Tongue (tissue), 3 donors: ENCODE measurements at places on chromosomes 3 and 15. TPM values are rescaled to one million over a fixed set of nuclear protein-coding genes. Genes with fewer than 3 reads are reported as not detected.

The CATSPER2 gene
- total RNA-seq, result 0.51 TPM

The CAND2 gene
- total RNA-seq, result 58.5 TPM

The EAF1 gene
- 14.9 TPM for total RNA-seq

The ACP3 gene
- total RNA-seq, result 8.3 TPM

The XCR1 gene
- total RNA-seq, result not detected

The CPNE9 gene
- total RNA-seq, result not detected

DNA sequence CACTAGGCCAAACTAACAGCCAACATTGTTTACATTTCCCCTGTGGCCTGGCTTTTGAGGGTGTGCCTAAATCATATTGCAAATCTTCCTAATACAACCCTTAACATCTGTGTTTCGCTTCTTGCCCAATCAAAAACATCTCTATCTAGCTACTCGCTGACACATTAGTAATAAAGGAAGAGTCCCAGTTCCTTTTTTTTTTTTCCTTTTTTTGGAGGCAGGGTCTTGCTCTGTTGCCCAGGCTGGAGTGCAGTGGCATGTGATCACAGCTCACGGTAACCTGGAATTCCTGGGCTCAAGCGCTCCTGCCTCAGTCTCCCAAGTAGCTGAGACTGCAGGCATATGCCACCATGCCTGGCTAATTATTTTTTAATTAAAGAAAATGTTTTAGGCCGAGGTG lies 2.1 kb upstream of the SRPRB start:
- DNase-seq, result no peak

GRCh38 chr3:172140499-172141391 lies 101.4 kb downstream of the FNDC3B start:
- DNase-seq, result peak; percentile 66

DNA sequence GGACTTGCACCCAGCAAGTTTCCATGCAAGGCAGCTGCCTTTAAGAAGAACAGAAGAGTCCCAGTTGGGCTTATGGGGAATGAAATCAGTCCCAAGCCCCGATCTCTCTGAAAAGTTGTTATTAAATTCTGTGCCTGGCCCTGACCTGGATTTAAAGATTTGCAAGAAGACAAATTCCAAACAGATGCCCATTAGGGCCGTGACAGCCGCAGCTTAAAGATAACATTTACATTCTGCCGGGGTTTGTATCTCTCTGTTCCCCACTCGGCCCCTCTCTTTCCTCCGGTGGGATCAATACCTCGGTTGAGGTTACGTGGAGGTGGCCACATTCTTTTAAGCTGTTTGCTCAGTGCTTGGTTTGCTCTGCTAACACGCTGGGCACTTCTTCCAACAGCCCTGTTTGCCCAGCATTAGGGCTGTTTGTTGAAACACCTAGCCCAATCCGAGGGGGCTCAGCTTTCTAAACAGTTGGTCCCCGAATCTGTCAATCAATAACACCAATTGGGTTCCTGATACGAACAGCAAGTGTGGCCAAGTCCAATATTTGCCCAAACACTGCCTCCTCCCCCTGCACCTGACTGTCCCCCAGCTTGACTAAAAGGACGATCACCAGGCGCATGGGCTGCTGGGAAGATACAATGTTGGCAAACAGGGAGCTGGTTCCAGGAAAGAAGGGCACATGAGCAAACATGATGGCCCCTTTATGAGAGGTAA lies 108.6 kb downstream of the RPLP1 start:
- DNase-seq, result no peak

DNA sequence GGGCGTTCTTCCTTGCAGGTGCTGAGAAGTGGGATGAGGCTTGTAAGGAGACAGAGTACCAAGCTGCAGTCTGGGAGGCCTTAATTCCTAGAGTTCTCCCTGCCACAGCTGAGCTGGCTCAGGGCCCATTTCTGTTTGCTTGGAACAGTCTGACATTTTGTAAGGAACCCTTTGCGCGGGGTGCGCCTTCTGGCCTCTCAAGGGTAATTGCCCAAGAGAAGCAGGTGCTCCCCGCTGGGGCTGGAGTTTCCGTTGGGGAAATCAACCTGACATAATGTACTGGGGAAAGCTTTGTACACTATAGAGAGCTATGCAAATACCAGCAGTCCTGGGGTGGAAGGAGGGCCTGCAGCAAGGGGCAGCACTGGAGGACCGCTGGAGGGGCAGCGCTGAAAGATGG lies 83.6 kb downstream of the HMG20A start:
- peak; percentile 86 for DNase-seq

DNA sequence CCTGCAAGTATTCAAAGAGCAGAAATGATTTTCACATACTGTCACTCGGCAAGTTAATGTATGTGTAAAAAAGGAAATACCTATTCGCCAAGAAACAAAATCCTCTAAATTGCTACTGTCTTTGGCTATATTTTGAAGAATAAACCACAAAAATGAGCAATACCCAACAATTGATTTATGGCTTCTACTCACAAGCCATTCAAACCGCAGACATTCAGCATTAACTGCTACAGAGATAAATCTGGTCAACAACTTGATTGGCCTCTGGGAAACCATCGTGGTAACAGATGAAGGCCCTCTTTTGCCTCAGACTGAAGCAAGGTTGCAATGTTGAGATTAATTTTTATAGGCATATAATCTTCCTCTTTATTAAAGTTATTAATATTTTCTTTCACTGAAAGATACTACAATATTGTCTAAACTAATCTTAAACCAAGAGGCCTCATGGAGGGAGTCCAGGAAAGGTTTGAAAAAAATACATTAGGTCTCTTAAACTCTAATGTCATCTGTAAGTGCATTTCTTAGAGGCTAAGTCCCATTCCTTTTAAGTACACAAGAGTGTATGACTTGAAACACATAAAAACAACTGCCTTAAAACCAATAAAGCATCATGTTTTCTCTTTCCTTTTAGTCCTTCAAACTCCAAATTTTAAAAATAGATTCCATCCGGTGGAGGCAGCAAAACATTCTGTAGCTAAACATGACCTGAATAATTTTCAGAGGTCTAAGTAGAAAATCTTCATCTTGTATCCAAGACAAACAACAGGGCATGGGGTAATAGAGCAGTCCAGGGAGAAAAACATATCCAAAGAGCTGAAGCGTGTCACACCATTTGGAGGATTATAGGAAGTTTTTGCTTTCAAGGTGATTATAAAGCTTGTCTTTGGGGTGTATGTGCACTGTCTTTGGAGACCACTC lies 162.4 kb upstream of the TGFBR2 start:
- DNase-seq, result no peak

- no peak for DNase-seq
These were observed 336.1 kb downstream of the FOXP1 start for GRCh38 chr3:71247221-71247957.

DNA sequence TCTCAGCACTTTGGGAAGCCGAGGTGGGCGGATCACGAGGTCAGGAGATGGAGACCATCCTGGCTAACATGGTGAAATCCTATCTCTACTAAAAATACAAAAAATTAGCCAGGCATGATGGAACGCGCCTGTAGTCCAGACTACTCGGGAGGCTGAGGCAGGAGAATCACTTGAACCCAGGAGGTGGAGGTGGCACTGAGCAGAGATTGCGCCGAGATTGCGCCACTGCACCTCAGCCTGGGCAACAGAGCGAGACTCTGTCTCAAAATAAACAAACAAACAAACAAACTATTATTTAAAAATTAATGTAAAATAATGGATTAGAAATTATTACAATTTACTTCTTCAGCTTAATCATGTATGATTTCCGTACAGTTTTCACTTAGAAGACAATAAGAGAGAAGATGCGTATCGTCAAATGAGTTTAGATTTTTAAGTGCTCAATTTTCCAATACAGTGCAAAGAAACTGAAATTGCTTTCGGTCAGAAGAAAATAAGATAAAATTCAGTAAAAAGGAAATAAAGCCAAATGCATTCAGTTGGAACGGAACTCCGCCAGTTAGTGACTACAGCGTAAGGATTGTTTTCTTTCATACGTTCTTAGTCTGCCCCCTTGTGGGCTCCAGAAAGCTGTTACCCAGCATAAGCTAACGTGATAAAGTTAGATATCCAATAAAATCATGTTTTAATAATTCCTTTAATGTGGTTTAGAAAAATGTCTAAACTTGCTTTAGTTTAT lies 24.8 kb downstream of the AADAC start:
- DNase-seq, result peak; percentile 91

DNA sequence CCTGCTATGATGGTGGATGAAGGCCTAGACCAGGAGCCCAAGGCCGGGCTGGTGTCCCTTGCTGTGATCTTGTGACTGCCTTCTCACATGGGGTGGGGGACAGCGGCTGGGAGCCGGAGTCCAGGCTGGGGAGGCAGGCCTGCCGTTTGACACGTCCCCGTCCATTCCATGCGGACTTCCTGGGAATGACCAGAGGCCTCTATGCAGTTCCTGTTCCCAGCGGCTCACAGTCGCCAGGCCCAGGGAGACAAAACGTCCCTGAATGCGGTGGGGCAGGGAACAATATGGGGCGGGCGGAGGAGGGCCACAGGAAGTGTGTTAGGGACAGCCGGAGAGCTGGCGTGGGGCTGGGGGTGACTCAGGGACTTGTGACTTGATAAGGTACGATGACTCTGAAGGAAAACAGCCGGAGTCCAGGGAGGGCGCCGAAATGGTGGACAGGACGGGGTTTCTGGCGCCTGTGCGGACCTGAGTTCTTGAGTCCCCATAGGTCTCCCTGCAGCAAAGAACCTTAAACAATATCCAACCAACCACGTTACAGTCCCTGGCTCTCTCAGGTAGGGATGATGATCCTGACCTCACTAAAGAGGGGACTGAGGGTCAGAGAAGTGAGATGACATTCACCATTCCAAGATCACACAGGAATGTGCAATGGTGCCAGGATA lies 40.5 kb upstream of the SMAD6 start:
- DNase-seq, result no peak

DNA sequence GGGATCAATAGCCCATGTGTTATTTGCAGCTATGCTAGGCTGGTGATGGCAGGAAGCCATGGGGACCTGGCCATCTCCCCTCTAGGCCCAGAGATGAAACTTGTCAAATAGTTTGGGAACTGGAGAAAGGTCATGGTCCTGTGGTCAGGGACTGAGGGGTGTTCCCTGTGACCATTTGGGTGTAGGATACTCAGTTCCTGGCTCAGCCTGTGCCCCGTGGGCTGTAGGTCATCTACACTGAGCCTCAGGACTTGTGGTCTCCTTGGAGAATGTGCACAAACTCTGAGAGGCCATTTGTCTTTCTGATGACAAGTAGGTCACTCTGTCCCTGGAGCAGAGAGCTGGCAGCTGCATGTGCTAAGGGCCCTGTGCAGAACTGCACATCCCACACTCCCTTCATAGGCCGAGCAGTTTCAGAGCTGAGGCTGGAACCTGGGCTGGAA lies 17.5 kb downstream of the GASK1A start:
- DNase-seq, result peak; percentile 55

DNA sequence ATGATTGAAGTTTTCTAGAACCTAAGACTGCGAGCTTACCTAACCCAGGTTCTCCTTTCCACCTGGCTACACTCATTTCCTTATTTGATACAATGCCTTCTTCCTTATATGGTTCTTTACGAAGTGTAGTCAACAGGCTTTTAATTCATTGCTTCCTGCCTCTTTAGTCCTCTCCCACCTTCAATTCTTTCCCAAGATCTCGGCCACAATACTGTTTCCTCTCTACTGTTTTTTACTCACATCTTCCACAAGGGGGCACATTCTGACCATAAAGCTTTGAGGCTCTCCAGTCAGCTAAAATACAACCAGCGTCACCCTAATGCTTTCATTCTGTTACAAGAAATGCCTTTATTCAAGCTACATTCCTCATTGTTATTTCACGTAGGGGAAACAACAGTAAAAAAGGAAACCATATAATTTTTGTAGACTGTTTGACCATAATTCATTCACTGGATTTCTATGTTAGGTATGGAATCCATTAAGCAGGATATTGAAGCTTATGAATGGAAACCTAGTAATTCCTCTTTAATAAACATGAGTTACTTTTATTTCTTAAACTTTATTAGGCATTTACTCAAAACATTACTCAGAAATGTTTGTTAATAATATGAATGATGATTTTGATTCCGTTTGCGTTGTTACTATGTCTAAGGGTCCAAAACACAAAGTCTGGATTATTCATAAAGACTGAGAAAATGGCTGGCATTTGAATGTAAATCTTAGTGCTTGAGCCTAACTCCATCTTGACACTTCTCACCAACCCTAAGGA lies 29.5 kb upstream of the VEPH1 start:
- DNase-seq, result peak; percentile 87

GRCh38 chr3:197212290-197212689 lies 86.1 kb downstream of the DLG1 start:
- DNase-seq, result no peak

- no peak for DNase-seq
These were observed 27.6 kb upstream of the TM2D3 start for GRCh38 chr15:101679806-101680205.

GRCh38 chr3:45599984-45600650 lies 5.6 kb downstream of the LIMD1 start:
- peak; percentile 72 for DNase-seq

- no peak for DNase-seq
These were observed 18.2 kb upstream of the PSTPIP1 start for GRCh38 chr15:76976572-76977270.

GRCh38 chr3:190053919-190054672 lies 66.6 kb downstream of the P3H2 start:
- DNase-seq, result no peak

GRCh38 chr15:78850941-78851755 lies 21.5 kb upstream of the MORF4L1 start:
- no peak for DNase-seq

GRCh38 chr3:64916937-64917336 lies 229.1 kb upstream of the ADAMTS9 start:
- no peak for DNase-seq

GRCh38 chr15:26551473-26551872 lies 221.4 kb downstream of the GABRB3 start:
- no peak for DNase-seq

GRCh38 chr3:194083637-194084224 lies 52.2 kb upstream of the HES1 start:
- peak; percentile 74 for DNase-seq

DNA sequence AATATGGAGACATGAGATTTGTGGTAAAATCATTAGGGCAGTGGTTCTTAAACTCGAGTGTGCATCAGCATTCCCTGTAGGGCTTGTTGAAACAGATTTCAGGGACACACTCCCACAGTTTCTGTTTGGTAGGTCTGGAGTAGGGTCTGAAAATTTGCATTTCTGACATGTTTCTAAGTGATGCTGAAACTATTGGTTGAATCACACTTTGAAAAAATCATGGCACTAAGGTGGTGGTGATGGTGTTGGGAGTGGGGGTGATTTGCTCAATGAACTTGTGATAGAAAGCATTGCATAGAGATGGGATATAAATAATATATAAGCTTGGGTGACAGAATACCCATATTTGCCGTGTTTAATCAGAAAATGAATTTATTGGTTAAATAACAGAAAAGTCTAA lies 11.3 kb downstream of the MITF start:
- no peak for DNase-seq

- DNase-seq, result no peak
These were observed 156.6 kb downstream of the MCTP2 start for GRCh38 chr15:94387849-94388441.

- DNase-seq, result peak; percentile 67
These were observed 23.5 kb downstream of the TMEM43 start for GRCh38 chr3:14148041-14148985.

DNA sequence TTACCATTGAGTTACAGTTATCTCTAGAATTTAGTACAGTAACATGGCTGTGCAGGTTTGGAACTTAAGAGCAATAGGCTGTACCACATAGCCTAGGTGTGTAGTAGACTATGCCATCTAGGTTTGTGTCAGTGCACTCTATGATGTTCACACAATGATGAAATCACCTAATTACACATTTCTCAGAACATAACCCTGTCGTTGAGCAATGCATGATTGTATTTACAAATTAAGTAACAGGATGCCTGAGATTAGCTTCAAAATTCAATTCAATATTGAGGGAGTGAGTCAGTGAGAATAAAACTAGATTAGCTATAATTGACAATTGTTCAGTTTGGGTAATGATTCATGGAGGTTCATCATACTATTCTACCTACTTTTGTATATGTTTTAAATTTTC lies 633.8 kb downstream of the IGSF11 start:
- no peak for DNase-seq
